ENCODE measurements at places on chromosomes 3 and 15. TPM values are rescaled to one million over a fixed set of nuclear protein-coding genes. Genes with fewer than 3 reads are reported as not detected.

The KLHL40 gene
- not detected for total RNA-seq

DNA sequence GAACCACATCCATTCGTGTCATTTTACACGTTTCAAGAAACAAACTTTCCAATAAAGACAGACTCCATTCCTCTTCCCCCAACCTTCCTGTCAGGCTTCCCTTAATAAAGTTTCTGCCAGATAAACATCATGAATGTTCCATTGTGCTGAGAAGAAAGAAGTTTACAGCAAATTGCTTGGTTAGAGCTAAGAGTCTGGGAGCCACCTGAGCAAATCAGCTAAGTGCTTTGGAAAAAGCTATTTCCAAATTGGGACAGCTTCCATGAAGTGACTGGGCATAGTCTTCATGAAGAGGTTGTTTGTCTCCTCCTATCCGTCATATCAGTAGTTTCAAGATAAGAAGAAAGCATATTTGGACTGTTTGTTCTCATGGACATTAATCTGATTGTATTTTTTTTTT, 77.0 kb downstream of the MAGI1 start:
- DNase-seq = no peak

DNA sequence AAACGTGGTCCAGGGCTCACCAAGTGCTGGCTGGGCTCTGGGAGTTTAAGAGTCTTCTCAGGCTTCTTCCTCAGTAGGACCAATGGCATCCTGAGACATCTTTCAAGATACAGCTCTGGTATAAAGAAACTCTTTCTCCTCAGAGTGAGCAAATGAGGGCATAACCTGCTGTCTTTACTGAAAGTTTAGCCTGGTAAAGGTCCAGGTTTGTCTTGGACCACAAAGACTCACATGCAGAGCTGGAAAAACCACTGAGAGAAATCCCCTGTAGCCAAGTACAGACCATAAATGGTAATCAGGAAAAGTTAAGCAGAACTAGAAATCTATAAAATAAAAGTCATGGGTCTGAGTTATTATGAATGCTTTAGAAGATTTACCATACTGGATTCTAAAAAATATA, 23.1 kb downstream of the CD47 start:
- DNase-seq = no peak

DNA sequence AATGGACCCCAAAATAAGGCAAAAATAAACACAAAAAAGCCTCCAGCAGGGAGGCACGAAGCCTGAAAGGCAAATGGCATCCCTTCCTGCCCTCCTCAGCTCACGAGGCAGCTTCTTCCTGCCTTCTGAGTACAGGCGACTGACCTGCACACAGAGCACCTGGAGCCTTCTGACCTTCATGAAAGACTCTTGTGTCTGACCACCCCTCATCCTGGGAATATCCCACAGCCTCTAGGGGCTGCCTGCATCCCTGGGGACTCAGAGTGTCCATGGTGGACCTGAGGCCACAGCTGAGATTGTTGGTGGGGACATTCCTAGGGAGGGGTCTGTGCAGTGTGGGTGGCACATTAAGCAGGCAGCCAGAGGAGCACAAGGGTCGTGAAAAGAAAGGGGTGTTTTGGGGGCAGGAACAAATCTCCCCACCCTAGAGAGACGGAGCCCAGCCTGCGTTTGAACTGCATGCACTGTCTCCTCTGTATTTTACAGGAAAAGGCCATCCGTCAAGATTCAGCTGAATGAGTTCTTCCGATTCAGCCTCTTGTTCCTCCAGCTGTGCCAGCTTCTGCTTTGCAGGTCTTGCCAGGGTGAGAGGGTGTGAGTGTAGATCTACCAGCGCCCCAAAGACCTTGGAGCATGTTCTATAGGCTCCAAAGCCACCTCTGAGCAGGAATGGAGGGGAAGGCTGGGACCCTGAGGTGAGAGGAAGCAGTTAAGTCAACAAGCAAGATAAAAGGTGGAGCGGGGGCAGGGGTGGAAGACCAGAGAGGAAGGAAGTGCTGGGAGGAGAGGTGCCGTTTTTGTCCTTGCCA, 80.4 kb upstream of the MEF2A start:
- DNase-seq = no peak

GRCh38 chr3:52468336-52468735, 12.9 kb downstream of the NISCH start:
- DNase-seq = no peak
